ENCODE measurements at places on chromosomes 1 and 21.

DNA sequence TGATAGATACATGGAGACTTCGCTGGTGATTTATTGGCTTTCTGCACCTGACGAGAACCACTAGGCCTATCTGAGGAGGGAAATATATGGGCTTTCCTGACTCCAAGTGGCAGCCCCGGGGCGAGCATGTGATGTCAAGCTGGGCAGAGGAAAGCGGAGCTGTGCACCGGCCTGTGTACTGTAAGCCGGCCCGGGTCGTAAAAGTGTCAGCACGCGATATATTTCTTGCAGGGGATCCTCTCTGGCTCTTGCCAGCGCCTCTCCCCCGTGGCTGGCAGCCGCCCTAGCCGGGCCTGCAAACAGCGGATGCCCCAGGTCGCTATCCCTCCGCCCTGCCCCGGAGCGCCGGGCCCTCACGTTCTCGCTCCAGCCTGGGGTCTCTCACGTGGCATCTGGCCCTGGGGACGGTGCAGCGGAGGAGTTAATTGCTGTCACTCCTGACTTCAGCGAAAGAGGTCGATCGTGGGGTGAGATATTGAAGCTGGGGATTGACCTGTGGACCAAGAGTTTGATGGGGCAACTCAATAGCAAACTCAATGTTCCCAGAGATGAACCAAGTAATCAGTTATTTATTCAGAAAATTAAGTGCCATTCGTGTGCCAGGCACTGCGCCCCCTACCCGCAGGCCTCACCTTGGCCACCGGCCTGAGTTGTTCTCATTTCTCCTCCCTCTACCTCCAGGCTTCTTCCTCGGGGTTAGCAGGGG lies 41.0 kb upstream of the HAO2 start:
- DNase-seq: peak; percentile 43

GRCh38 chr1:243732637-243733036 lies 117.4 kb downstream of the AKT3 start:
- DNase-seq: no peak

- no peak for DNase-seq
These were observed 16.6 kb downstream of the CDKN2C start for GRCh38 chr1:50986653-50987052.

- DNase-seq: no peak
These were observed 1.1 kb downstream of the LGALS8 start for GRCh38 chr1:236524895-236525184.

- DNase-seq: no peak
These were observed 27.1 kb downstream of the FAM78B start for GRCh38 chr1:166139735-166140134.

- DNase-seq: no peak
These were observed at the start of gene ASAP3 for GRCh38 chr1:23483321-23484252. TSS of gene ASAP3 (minus strand) at chr1:23484179. CDS start at chr1:23484133, 46 bp downstream.

DNA sequence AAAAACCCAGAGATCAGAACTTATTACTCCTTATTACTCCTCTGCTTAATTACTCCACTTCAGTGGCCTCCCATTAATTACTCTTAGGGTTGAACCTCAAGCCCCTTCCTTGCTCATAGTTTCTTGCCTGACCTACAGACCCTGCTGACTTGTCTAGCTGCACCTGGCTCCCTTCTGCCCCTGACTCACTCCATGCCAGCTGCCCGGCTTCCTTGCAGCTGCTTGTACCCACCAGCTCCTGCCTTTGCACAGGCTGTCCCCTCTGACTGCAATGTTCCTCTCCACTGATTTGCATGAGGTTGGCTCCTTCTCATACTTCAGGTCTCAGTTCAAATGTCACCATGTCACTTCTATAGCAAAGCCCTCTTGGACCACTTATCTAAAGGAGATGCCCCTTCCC lies 1.9 kb upstream of the PTPRU start:
- DNase-seq: no peak

DNA sequence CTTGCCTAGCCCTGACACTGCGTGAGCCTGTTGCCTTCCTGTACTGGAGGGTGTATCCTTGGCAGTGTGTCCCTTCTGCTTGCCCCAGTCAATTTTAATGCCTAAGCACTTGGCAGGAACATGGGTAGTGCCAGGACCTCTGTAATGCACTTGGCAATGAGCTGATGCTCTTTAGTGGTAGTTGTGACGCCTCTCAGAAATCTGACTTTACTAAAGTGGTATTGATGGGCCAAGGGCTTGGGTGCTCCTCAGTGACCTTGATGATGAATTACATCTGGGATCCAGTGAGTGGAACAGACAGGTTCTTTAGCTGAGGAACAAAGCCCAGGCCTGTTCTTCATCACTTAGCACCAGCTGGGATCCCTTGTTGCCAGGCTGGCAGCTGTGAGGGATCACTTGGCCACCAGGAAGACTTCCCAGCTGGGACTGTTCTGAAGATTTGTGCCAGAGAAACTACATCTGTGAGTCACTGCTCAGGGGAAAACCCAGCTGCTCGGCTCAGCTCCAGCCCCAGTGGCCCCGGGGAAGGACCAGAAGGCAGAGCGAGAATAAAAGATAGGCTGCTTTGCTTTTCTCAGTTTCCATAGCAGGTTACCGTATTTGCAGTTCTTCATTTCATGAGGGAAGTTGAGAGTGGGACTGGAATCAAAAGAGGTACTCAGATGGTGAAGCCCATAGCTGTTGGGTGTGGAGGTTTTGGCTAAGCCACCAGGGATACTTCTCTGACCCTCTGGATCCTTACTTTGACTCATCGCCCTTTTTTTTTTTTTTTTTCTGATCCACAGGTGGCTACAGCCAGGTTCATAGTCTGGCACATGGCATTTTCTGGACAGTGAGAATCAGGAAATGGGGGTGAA lies 28.5 kb upstream of the KCNA2 start:
- peak; percentile 73 for DNase-seq
